Activated T-cell treated with anti-CD3 and anti-CD28 coated beads, Interleukin-2, amount 50 U/mL, for 72 hours (primary cell): ENCODE measurements at places on chromosomes 2 and 18. TPM values are rescaled to one million over a fixed set of nuclear protein-coding genes. Genes with fewer than 3 reads are reported as not detected.

DNA sequence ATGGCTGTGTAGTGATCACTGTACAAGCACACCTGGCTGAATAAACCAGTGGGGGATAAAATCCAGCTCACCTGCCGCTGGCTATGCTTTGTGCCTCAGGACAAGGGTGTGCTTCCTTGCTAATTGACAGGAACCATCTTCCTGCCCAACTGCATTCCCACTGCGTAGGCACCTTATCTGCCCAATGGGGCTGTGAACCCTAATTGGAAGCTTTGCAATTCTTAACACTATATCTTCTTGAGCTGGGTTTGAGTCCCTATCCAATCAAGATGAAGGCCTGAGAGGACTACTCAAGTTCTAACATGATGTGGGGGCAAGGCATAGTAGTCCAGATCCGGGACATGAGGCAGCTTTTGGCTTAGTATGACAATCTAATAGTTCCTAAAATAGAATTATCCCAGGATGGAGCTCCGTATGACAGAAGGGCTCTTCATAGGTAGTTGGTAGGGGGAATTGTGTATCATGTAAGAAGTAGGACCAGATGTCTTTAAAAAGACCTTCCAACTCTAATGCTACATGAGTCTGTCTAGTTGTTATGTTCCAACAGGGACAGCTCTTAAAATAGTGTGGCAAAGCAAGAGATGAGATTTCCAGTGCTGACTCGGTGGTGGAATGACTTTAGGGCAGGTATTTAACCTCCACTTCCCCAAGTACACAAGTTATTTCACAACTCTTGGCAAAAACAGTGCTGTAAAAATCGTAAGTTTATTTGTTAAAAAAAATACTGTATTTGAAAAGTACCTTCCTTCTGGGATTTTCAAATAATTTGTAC, 2.3 kb upstream of the TMEM150A start:
- peaks cover 39% of the 10 kb centered on the region for H3K4me1 ChIP-seq
- DNase-seq, result no peak
- peak overlapping the region; percentile 29 for H3K27ac ChIP-seq

DNA sequence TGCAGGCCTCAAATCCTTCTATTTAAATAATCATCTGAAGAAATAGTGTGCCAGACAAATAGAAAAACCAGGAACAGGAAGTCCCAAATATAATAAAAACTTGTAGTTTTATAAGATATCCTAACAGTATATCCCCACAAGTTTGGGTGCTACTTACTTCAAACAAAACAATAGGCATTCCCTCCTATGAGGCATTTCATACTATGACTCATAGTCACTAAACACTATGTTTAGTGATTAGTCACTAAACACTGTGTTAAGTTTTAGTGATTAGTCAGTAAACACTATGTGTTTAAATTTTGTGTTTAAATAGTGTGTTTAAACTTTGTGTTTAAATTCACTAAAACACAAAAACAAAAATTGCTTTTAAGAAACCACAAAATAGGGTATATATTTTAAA, 407.0 kb upstream of the CDH19 start:
- no peak for DNase-seq
- H3K27ac ChIP-seq, result no peak overlapping the region
- no peaks in the 10 kb centered on the region for H3K27me3 ChIP-seq
- no peaks in the 10 kb centered on the region for H3K4me1 ChIP-seq
- no peak overlapping the region for H3K4me3 ChIP-seq

GRCh38 chr18:70288171-70288850, 534 bp upstream of the SOCS6 start:
- H3K27ac ChIP-seq, result peak overlapping the region; percentile 50
- H3K27me3 ChIP-seq, result peaks cover 22% of the 10 kb centered on the region
- H3K4me3 ChIP-seq, result peak overlapping the region; percentile 26
- peaks cover 9% of the 10 kb centered on the region for H3K4me1 ChIP-seq
- no peaks in the 10 kb centered on the region for H3K36me3 ChIP-seq

DNA sequence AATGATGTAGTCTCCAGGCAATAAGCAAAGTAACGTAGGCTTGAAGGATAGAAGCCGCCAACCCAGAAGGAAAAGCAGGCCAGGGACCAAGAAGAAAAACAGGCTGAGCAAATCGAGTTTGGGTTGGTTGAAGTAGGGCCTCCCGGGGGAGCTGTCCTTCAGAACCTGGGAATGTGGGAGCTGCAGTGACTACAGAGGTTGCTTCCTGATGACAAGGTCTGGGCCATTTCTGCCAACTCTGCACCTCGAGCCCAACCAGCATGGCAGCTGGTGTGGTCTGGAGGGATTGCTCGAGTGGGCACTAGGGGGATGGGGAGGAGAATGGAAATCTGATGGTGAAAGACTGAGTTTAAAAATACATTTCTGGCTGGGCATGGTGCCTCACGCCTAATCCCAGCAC, 14.1 kb downstream of the ACMSD start:
- DNase-seq, result no peak
- peaks cover 6% of the 10 kb centered on the region for H3K27me3 ChIP-seq
- H3K4me1 ChIP-seq, result no peaks in the 10 kb centered on the region
- no peaks in the 10 kb centered on the region for H3K36me3 ChIP-seq
- H3K4me3 ChIP-seq, result no peak overlapping the region
- H3K27ac ChIP-seq, result no peak overlapping the region

- H3K36me3 ChIP-seq, result peaks cover 7% of the 10 kb centered on the region
- peaks cover 5% of the 10 kb centered on the region for H3K4me1 ChIP-seq
- H3K27me3 ChIP-seq, result peaks cover 67% of the 10 kb centered on the region
These were observed at the start of gene AGAP1 for GRCh38 chr2:235493775-235494715. Gene AGAP1 (plus strand): TSS chr2:235494043.

- H3K27me3 ChIP-seq, result peaks cover 92% of the 10 kb centered on the region
- DNase-seq, result no peak
- H3K4me3 ChIP-seq, result no peak overlapping the region
- H3K36me3 ChIP-seq, result no peaks in the 10 kb centered on the region
- peaks cover 17% of the 10 kb centered on the region for H3K4me1 ChIP-seq
- no peak overlapping the region for H3K27ac ChIP-seq
These were observed 135.9 kb upstream of the SIX3 start for GRCh38 chr2:44805401-44806235.

- no peaks in the 10 kb centered on the region for H3K36me3 ChIP-seq
- H3K4me1 ChIP-seq, result no peaks in the 10 kb centered on the region
- H3K27me3 ChIP-seq, result no peaks in the 10 kb centered on the region
- no peak for DNase-seq
These were observed 188.8 kb downstream of the PTPRM start for GRCh38 chr18:7755753-7756475.

DNA sequence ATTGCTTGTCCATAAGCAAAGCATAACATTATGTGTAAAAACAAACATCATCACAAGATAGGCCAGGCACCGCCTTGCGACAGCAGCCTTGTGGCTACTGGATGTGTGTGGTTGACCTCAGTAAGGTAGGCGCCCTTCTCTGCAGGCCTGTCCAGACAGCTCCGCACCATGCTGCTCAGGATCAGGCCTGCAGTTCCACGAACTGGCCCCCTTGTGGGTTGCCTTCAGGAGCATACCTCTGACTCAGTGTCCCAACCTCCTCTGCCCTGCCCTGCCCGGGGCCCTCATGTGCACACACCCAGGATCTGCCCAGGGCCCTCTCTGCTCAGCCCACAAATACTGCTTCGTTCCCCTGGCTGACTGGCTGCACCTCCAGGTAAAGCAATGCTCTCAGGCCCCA, 16.1 kb upstream of the ZNF236 start:
- no peak for DNase-seq
- H3K27me3 ChIP-seq, result peaks cover 3% of the 10 kb centered on the region
- no peak overlapping the region for H3K4me3 ChIP-seq
- peaks cover 16% of the 10 kb centered on the region for H3K4me1 ChIP-seq

DNA sequence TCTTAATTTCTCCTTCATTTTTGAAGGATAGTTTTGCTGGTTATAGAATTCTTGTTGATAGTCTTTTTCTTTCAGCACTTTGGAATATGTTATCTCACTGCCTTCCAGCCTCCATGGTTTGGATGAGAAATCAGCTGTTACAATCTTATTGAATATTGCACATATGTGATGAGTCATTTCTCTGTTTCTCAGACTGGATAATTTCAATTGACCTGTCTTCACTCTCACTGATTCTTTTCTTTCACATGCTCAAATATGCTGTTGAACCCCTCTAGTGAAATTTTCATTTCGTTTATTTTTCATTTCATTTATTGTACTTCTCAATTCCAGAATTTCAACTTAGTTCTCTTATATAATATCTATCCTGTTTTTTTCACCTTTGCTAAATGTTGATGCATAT, 22.2 kb downstream of the PDK1 start:
- H3K36me3 ChIP-seq, result peaks cover 81% of the 10 kb centered on the region
- H3K4me3 ChIP-seq, result no peak overlapping the region

DNA sequence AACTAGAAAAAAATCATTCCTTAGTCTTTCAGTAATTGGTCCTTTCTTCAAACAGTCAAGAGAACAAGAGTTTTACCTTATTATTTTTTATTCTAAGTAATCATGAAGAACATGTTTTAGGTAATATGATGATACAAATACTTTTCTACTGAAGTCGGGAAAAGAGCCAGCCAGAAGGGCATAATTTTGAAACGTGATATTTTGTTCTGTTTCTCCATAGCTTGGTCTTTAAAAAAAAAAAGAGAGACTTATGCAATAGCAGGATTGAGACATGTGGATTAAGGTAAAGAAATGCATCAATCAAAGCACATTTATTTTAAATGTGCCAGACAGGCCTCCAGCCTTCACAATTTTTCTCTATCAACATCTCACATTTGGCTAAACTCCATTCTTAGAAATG, 1016.8 kb downstream of the CNTNAP5 start:
- no peak overlapping the region for H3K4me3 ChIP-seq
- H3K4me1 ChIP-seq, result no peaks in the 10 kb centered on the region
- no peak overlapping the region for H3K27ac ChIP-seq
- no peaks in the 10 kb centered on the region for H3K36me3 ChIP-seq

DNA sequence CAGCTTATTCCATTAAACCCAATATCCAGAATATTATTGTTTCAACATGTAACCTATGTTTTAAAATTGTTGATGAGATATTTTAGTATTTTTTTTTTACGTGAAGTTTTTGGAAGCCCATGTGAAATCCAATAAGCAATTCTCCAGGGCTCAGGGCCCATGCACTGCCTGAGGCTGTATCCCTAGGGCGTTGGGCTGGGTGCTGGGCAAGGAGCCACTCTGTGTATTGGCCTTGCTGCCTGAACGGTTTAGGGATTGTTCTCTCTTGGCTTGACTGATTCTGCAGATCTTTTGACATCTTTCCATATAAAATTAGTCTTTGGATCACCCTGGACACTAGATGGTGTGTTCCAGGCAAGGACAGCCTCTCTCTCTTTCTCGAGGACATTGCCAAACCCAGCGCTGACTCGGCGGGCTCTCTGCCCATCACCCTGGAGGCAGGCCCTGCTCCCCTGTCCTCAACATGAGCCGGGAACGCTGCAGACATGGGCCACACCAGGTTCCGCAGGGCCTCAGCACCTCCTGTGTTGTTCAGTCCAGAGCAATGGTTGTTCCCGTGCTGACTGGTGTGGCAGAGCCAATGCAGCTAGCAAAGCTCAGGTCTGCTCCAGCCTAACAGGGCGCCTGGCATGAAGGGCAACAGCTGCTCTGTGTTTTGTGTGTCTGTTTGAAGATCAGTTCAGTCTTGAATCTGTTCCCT, 163.0 kb downstream of the SEPTIN10 start:
- H3K27ac ChIP-seq, result no peak overlapping the region
- peaks cover 18% of the 10 kb centered on the region for H3K4me1 ChIP-seq
- no peaks in the 10 kb centered on the region for H3K36me3 ChIP-seq
- no peaks in the 10 kb centered on the region for H3K27me3 ChIP-seq

DNA sequence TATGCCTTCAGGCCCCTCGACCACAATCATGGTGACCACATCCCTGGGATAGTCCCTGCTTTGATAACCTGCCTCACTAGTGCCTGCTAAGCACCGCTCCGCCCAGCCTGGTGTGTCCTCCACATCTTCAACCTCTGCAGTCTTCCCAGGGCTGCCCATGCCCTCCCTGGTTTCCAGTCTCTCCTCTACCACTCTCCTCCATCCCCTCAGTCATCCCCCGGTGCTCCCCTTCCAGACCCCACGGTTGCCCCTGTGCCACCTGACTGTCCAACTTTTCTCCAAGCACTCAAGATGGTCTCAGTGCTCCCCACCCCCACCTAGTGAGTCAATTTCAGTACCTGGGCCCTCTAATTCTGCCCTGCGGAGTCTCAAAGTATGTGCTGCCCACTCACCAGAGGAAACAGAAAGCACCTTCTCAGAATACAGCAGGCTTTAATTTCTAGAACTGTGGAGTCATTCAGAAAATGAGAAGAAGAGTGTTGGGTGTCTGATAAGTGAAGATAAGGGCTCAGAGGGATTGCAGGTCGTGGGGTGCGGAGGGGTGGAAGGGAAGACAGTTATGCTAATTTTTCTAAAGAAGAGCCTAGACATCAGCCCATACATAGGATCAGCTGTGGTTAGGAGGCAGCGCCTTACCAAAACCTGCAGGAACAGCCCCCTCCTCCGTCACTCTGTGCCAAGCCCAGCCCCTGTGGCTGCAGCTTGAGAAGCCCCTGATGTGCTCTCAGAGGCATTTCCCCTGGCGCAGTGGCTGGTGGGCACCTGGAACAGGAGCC, 53.6 kb upstream of the CAB39 start:
- peaks cover 95% of the 10 kb centered on the region for H3K4me1 ChIP-seq
- DNase-seq, result peak; percentile 80
- H3K27ac ChIP-seq, result peak overlapping the region; percentile 95
- peak overlapping the region; percentile 91 for H3K4me3 ChIP-seq

The CYTIP gene
- total RNA-seq, result 444 TPM

The MEP1B gene
- total RNA-seq, result not detected
